ENCODE measurements at places on chromosomes 3 and 15. TPM values are rescaled to one million over a fixed set of nuclear protein-coding genes. Genes with fewer than 3 reads are reported as not detected.

Gene OR4M2
- total RNA-seq, result not detected

Gene FAM81A
- total RNA-seq, result 4.2 TPM

Gene CCDC191
- total RNA-seq, result 11.7 TPM

Gene SYNPR
- total RNA-seq, result 21.0 TPM

Gene DUOX1
- total RNA-seq, result 2.0 TPM

Gene NSUN3
- total RNA-seq, result 29.6 TPM

Gene TGM4
- not detected for total RNA-seq

Gene TMCO5A
- total RNA-seq, result not detected
